Activated CD8-positive, alpha-beta memory T cell treated with anti-CD3 and anti-CD28 coated beads, Interleukin-2, amount 10 ng/mL, durations not matched to agents 7 days and 5 days (primary cell): ENCODE measurements at places on chromosomes 1 and 21. TPM values are rescaled to one million over a fixed set of nuclear protein-coding genes. Genes with fewer than 3 reads are reported as not detected.

The TDRD5 gene
- total RNA-seq = not detected

GRCh38 chr1:154753426-154753825, 116.7 kb downstream of the KCNN3 start:
- no peak overlapping the region for H3K4me3 ChIP-seq
- no peak for DNase-seq
- H3K4me1 ChIP-seq = peaks cover 37% of the 10 kb centered on the region

The RNU1-3 gene
- total RNA-seq = 922 TPM

DNA sequence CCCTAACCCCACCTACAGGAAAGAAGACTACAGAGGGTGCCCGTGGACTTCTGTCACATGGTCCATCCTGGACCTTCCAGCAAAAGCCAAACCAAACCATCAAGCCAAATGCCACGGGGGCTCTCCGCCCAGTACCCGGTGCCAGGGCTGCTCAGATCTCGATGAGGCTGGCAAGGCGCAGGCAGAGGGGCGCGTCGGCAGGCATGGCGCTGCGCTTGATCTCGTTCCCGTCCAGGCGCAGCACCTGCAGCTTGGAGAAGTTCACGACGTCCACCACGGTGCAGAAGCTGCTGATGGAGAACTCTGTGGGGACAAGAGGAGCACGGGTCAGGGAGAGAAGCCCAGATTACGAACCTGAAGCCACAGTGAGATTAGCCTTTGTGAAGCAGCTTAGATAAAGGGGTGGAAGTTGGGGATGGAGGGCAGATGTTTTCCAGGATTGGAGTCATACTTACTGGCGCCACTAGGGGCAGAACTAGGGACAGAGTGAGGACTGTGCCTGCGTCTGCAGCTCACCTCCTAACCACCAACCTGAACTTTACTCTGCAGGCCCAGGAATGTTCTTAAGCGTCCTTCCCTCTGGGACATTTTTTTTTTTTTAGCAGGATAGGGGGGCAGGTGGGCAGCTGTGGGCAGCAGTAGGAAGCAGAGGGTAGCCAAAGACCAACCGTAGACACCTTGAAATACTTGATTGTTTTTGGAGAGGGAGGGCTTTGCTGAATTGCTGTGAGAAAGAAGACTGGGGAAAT, 8.6 kb downstream of the FMOD start:
- peaks cover 8% of the 10 kb centered on the region for H3K4me1 ChIP-seq
- H3K27me3 ChIP-seq = peaks cover 50% of the 10 kb centered on the region
- no peak for DNase-seq
- H3K36me3 ChIP-seq = no peaks in the 10 kb centered on the region

GRCh38 chr1:171219346-171220080, 28.8 kb upstream of the FMO1 start:
- H3K27ac ChIP-seq = no peak overlapping the region
- peaks cover 10% of the 10 kb centered on the region for H3K27me3 ChIP-seq
- no peaks in the 10 kb centered on the region for H3K4me1 ChIP-seq
- no peak overlapping the region for H3K4me3 ChIP-seq
- H3K36me3 ChIP-seq = no peaks in the 10 kb centered on the region

- H3K4me3 ChIP-seq = no peak overlapping the region
- DNase-seq = no peak
- peaks cover 22% of the 10 kb centered on the region for H3K4me1 ChIP-seq
These were observed 64.9 kb upstream of the KRTAP19-8 start for GRCh38 chr21:31103163-31103562.

DNA sequence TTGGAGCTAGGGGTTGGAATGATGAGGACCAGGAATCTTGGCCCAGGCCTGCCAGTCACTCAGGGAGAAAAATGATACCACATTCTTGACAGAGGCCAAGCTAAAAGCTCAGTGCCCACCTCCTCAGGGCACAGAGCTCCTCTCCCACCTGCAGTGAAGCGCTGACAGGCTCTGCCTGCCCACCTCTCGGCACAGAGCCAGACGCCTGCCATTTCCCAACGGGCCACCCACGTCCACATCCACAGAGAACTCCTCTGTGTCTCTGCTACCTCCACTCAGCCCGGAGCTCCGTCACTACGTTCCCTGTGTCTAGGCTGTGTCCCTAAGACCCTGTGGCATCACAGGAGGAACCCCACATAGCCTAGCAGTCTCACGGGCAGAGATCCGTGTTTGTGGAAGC, 60.8 kb downstream of the MRPL37 start:
- H3K4me3 ChIP-seq = no peak overlapping the region
- no peak overlapping the region for H3K27ac ChIP-seq
- H3K36me3 ChIP-seq = no peaks in the 10 kb centered on the region
- peaks cover 27% of the 10 kb centered on the region for H3K4me1 ChIP-seq
- H3K27me3 ChIP-seq = no peaks in the 10 kb centered on the region

- no peaks in the 10 kb centered on the region for H3K36me3 ChIP-seq
- H3K27me3 ChIP-seq = no peaks in the 10 kb centered on the region
- no peak overlapping the region for H3K4me3 ChIP-seq
- no peak overlapping the region for H3K27ac ChIP-seq
- no peak for DNase-seq
These were observed 19.7 kb downstream of the SLC5A9 start for GRCh38 chr1:48242141-48242736.

GRCh38 chr1:197980457-197980856, 63.3 kb downstream of the LHX9 start:
- peaks cover 11% of the 10 kb centered on the region for H3K4me1 ChIP-seq
- no peak for DNase-seq
- H3K4me3 ChIP-seq = no peak overlapping the region
- H3K27me3 ChIP-seq = peaks cover 19% of the 10 kb centered on the region

DNA sequence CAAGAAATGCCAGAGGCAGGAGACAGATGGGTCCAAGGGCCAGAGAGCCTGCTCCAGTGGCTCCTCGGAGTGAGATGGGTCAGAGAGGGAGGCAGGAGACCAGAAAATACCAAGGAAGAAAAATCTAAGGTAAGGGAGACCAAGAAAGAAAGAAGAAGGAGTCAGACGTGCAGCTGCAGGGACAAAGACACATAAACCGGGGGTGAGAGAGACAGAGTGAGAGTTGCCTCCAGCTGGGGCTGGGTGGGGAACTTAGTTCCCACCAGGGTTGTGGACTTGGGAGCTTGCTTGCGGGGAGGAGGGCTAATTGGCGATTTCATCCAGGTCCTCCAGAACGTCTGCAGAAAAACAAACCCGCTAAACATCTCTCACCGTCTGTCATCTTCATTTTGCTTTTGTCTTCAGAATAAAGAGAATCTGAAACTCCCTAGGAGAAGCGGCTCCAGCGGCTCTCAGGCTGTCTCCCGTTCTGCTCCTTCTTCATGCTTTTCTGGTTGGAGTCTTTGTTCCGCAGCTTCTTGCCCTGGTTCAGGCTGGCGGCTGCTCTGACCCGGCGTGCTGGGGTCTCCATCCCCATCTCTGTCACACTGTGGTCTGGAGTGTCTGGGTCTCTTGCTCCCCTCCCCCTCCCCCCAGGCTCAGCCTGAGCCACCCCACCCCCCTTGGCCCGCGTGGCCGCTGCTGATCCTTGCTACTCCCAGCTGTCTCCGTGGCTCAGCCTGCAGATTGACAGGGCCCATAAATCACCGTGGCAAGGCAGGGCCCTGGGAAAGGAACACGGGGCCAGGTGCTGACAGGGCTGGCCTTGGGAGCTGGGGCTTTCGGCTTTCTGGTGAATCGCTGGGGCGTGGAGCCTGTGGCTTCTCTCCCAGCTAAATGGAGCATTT, 66.6 kb downstream of the UBIAD1 start:
- peaks cover 7% of the 10 kb centered on the region for H3K4me1 ChIP-seq
- H3K36me3 ChIP-seq = no peaks in the 10 kb centered on the region

DNA sequence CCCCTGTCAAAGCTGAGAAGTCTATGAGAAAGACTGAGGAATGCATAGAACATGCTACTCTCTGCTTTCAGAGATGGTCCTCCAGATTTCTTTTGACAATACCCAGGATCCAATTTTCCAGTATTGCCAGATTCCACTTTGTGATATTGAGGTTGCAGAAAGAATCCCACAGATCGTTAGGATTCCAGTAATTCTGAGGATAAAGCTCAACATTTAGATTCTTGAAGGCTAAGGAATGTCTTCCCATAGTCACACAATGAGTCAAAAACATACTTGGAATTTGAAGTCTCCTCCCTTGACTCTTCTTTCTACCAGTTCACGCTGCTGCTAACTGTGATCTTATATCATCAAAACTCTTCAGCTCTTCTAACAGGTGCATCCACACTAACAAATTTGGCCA, 57.1 kb downstream of the TNFSF18 start:
- H3K27me3 ChIP-seq = no peaks in the 10 kb centered on the region
- no peaks in the 10 kb centered on the region for H3K4me1 ChIP-seq
- DNase-seq = no peak
- H3K4me3 ChIP-seq = no peak overlapping the region
